ENCODE measurements at places on chromosomes 3 and 15.

- DNase-seq, result no peak
Observed at GRCh38 chr3:37723585-37723984, 138.1 kb upstream of the CTDSPL start.

DNA sequence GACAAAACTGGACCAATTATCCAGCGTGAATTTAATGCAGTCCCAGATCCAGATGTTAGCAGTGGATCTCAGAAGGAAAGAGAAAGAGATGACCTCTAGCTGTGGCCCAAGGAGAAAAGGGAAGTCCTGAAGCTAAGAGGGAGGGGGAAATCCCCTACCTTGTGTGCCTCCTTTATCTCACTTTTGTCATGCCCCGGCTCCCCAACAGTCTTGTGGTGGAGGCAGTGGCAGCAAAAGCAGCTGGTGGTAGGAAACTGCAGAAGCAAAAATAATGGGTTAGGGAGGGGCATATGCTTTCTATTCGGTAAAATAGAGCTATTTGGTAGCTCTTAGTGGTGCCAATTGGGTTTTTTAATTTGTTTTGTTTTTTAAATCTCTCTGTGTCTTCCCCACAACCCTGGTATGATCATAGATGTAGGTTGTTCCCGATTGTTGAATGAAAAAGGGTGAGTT lies 56.5 kb downstream of the MCTP2 start:
- peak; percentile 83 for DNase-seq

GRCh38 chr15:57866149-57866736 lies 159.7 kb downstream of the POLR2M start:
- peak; percentile 33 for DNase-seq

DNA sequence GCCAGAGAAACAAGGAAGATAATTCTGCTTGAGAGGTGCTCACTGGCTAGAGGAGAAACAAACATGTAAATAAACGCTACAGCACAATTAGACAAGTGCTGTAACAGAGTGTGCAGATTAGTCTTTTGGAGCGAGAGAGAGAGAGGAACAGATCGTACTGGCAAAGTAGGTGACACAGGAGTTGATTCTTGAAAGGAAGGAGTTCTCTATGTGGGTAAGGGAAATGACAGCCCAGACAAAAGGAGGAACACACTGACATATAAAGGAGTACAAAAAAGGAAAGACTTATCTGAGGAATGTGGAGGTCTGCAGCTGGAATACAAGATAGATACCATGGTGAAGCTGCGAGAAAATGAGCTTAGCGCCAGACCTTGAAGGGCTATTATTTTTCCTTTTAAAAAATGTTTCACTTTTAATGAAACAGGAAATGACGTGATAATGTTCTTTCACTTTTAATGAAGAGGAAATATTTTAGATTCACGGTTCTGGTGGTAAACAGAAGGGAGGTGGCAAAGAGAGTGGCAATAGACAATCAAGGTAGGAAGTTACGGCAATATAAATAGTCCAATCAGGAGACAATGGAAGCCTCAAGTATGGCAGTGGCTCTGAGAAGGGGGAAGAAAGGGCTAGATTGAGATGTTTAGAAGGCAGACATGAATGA lies 202.9 kb downstream of the VPS13C start:
- DNase-seq, result no peak

DNA sequence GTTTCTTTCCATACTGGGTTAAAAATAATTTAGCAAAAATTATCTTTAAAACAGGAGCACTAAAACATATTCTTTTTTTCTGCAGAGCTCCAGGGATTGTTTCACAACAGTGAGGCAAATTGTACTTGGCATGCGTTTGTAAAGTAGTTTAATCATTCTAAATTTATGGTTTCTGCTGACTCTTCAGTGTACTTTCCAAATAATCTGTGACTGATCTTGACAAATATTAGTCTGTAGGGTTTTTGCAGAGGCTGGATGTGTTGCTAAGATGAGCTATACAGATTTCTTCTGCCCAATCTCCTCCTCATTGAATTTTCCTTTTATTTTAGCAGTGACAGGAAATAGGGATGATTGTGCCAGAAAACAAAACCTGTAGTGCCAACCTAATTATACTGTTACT lies 328.0 kb upstream of the MANF start:
- no peak for DNase-seq

DNA sequence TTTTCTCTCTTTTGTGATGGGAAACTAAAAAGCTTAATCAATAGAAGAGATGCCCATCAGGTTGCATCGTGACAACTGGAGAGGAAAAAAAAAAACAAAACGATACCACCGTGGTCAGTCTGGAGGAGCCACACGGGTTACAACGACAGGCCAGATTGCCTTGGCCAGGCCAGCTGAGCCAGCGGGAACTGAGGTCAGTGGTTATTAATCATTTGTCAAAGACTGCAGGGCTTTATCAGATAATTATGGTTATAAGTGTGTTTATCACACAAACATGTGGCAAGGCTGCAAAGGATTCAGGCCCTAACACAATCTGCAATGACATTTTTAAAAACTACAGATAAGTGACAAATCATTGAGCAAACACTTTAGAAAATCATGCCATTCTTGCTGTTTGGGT lies 135.0 kb upstream of the FAM3D start:
- DNase-seq, result no peak

DNA sequence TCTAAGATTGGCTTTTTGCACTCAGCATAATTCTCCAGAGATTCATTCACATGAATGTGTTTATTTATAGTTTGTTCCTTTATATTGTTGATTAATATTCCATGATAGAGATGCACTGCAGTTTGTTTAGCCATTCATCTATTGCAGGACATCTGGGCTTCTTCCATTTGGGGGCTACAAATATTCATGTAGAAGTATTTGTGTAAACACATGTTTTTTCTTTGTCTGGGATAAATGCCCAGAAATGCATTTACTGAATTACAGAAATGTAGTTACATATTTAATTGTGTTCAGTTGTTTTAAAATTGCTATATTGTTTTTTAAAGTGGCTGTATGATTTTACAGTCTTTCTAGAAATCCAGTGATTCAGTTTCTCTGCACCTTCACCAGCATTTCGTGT lies 635.0 kb downstream of the ZIC1 start:
- DNase-seq, result no peak

- no peak for DNase-seq
Observed at GRCh38 chr3:147930232-147930807, 521.2 kb downstream of the ZIC1 start.

GRCh38 chr15:91199511-91199910 lies 99.5 kb downstream of the SV2B start:
- DNase-seq, result no peak

GRCh38 chr3:14389166-14389606 lies 13.2 kb upstream of the SLC6A6 start:
- no peak for DNase-seq

- no peak for DNase-seq
Observed at GRCh38 chr3:47581422-47581821, 2.8 kb upstream of the CSPG5 start.

DNA sequence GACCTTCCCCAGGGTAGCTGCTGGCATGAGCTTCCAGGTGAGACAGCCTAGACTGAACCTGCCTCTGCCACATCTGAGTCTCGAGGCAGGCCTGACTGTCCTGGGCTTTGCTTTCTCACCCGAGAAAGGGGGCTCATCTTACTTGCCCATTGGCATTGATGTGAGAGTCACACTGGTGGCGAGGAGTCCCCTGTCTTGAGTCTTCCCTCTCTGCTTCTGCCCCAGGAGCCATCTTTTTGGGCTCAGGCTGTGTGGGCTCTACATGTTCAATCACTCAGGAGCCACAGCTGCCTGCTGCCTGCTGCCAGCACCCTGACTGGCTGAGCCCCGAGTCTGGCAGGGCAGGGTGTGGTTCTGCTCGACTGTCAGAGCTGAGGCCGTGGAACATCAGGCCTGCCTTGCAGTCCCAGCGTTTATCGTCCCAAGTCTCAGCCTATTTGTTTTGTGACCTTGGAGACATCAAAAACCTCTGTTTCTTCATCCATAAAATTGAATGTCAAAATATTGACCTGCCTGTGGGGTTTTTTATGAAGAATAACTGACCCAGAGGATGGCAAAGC lies 132.5 kb downstream of the DNAJB8 start:
- DNase-seq, result no peak

DNA sequence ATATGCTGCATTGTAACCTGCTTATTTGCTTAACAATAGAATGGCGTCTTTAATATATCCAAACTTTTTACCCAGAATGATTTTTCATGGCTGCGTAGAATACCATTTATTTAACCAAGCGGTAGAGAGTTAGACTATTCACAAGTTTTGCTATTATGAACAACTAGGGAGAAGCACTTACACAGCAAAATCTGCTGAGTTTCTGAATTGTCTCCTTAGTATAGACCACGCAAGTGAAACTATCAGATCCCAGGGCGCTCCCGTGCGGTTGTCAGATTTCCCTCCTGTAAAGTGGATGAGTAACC lies 12.6 kb upstream of the ADPGK start:
- DNase-seq, result no peak

GRCh38 chr15:73927003-73927475 lies 777 bp downstream of the LOXL1 start:
- peak; percentile 49 for DNase-seq

- DNase-seq, result no peak
Observed at GRCh38 chr3:147387885-147388699, 18.3 kb downstream of the ZIC4 start.

- DNase-seq, result no peak
Observed at GRCh38 chr3:131454501-131454900, 48.3 kb downstream of the MRPL3 start.

GRCh38 chr3:7683426-7683825 lies 818.2 kb upstream of the LMCD1 start:
- DNase-seq, result no peak

DNA sequence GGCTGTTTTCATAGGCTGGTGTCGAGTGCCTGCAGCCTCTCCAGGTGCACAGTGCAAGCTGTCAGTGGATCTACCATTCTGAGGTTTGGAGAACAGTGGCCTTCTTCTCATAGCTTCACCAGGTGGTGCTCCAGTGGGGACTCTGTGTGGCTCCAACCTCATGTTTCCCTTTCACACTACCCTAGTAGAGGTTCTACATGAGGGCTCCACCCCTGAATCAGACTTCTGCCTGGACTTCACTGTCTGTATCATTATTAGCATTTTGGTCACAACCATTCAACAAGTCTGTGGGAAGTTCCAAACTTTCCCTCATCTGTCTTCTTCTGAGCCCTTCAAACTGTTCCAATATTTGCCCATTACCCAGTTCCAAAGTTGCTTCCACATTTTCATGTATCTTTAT lies 1003.7 kb downstream of the MCTP2 start:
- DNase-seq, result no peak

DNA sequence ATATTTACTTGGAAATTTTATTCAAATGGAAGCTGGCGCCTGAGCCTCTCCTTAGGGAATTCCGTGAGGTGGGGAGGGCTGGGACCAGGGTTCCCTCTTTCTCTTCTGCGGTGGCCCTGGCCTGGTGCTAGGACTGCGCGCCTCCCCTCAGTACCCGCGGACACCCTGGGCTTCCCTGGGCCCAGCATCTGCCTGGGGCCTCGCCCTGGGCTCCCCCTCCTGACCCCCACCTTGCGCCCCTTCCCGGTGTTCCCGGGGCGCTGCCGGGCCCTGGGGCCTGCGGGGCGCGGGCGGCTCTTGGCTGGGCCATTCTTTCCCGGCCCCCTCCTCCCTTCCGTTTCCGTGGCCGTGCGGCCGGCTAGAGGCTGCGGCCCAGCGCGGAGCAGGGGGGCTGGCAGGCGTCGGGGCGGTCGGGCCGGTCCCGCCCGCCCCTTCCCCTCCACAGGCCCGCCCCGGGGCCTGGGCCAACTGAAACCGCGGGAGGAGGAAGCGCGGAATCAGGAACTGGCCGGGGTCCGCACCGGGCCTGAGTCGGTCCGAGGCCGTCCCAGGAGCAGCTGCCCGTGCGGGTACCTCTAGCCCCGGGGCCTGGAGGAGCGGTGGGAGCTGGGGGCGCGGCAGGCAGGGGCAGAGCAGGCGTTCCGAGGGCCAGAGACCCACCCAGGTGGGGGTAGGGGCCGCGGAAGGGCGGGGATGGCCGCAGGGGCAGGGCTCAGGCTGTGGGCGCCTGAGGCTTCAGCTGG lies at the start of gene FES:
TSS of gene FES (plus strand) at position 529 of the 743 bp plus-strand sequence. CDS start 542 bp downstream, outside the sequence.
- DNase-seq, result no peak

DNA sequence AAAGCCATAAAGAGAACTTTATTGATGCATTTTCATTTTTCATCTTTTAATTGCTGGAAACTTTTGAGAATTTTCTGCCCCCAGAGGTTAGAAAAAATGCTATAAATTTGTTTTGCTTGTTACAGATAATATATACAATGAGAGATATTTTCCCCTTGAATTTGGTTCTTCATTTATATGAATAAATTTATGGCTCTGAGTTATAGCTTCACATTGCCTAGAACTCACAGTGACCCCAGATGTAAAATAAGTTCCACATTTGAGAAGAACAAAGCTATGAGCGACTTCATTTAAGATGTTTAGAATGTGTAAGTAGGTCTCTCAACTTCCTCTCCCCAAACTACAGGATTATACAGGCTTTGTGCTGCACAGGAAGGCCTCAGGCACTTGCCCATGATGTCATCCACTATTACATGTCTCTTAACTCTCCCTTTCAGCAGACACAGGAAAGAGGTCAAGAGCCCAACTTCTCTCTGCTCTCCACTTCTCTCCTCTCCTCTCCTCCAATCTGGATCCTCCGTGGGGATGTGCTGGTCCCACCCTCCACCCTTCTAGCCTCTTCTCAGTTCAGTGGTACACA lies 92.8 kb downstream of the DUT start:
- DNase-seq, result no peak

Measured in T-helper 2 cell (primary cell).